NCI-H2227 treated with DMSO at 0.1 percent for 48 hours (cell line): ENCODE measurements at places on chromosomes 2 and 18.

- no peak for DNase-seq
Measured at GRCh38 chr2:18342901-18343300, 217.6 kb downstream of the RDH14 start.

GRCh38 chr2:47221946-47222345 is 66.8 kb upstream of the STPG4 start:
- DNase-seq = no peak

DNA sequence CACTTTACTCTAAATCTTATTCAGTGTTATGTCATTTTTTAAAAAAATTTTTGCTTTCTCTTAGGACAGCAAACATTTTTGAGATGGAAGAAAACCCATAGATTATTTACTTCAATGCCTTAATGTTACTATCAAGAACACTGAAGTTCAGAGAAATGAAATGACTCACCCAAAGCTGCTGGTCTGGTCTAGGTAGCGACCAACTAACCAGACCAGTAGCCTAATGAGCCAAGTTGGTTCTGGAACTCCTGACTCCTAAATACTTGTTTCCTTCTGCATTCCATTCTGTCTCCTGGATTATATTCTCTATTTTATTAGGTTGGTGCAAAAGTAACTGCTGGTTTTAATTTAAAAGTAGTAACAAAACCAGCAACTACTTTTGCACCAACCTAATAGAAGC is 35.4 kb downstream of the SLC8A1 start:
- no peak for DNase-seq

- DNase-seq = no peak
Measured at GRCh38 chr2:70089220-70089982, 2.1 kb downstream of the PCBP1 start.

DNA sequence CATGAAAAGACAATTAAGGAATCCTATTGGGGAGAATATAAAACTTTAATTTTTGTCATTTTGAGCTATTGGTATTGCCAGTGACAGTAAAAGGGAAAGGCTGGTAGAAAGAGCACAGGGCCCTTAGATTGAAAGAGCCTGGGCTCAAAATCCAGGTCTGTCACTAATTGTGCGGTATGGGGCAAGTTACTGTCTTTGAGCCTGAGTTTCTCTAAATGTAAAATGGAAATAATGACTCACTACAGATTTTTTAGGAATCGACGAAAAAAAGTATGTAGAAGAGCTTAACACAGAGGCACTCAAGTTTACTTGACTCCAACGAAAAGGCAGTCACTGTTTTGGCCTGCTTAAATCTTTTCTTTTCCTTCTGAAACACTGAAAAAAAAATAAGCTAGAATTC is 7.0 kb downstream of the NDUFV2 start:
- no peak for DNase-seq

GRCh38 chr2:127355407-127356008 is 32.3 kb downstream of the MAP3K2 start:
- no peak for DNase-seq

- no peak for DNase-seq
Measured at GRCh38 chr2:128315122-128315828, 3.4 kb downstream of the HS6ST1 start.

DNA sequence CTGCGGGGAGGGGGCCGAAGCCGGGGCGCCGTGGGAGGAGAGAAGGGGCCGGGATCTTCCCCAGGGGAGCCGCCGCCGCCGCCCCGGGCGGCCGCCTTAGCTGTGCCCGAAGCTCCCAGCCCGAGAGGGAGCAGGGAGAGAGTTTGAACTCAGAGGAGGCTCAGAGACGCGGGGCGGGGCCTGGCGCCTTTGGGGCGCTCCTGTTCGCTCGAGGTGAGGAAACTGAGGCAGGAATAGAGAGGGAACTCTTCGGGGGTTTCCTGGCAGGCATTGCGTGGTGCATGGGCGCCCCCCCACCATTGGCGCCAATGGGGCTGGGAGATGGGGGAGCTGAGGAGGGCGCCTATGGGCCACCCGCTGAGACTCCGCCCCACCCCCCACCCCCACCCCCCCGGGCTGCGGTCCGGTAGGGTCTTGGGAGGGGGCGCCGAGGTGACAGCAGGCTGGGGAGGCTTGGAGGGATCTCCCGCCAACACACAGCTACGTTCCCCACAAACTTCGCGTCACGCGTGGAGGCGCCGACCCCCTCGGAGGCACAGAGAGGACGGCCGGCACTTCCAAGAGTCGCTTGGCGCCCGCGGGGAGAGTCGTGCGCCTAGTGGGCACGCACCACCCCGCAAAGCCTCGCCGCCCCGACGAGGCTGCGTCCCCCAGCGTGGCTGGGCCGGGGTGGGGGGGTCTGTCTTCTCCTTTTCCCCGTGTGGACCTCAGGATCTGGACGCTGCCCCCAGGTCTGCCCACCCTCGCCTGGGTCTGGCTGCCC is 680 bp downstream of the CTDSP1 start:
- no peak for DNase-seq

- peak; percentile 42 for DNase-seq
Measured at GRCh38 chr2:158973116-158973956, 4.9 kb downstream of the TANC1 start.

DNA sequence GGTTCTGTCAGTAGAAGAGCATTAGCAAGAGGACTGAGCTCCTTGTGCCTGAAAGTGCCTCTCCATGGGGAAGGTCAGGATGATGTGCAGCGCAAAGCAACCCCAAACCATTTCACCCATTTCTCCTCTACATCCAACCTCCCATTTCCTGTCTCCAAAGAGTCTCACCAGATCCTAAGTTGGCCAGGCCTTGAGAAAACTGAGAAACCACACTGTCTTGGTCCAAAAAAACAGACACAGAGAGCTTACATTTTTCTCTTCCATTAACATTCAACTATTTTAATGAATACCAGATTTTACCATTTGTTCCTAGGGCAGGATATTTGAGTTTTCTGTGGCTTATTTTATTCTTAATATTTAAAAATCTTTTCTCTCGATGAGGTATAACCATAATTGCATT is 195.0 kb downstream of the EPHA4 start:
- DNase-seq = no peak

- DNase-seq = no peak
Measured at GRCh38 chr2:18903750-18904149, 314.4 kb upstream of the NT5C1B start.

- DNase-seq = no peak
Measured at GRCh38 chr2:157895531-157895930, 19.4 kb upstream of the ACVR1 start.

GRCh38 chr18:10145546-10145945 is 231.7 kb downstream of the VAPA start:
- DNase-seq = no peak

GRCh38 chr18:24341361-24341760 is 56.3 kb downstream of the OSBPL1A start:
- DNase-seq = no peak

- DNase-seq = no peak
Measured at GRCh38 chr2:187215532-187216240, 232.4 kb downstream of the CALCRL start.

- DNase-seq = no peak
Measured at GRCh38 chr2:21770787-21771186, 647.0 kb downstream of the TDRD15 start.

DNA sequence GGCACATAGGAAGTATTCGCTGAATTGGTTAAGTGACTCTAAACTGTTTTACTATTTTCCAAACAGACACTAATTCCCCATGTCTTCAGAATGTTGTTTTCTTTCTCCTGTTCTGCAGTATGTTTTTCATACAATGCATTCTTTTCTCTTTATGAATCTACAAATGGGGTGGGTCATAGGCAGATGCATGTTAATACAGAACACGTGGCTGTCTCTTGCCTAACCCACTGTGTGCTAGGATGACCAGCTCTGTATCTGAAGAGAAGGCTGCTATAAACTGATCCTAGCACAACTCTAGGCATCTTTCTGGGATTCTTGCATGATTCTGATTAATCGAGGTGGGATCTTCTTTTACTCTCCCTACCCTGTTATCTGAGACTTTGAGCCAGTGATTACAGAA is 826.0 kb downstream of the PLCL1 start:
- no peak for DNase-seq

DNA sequence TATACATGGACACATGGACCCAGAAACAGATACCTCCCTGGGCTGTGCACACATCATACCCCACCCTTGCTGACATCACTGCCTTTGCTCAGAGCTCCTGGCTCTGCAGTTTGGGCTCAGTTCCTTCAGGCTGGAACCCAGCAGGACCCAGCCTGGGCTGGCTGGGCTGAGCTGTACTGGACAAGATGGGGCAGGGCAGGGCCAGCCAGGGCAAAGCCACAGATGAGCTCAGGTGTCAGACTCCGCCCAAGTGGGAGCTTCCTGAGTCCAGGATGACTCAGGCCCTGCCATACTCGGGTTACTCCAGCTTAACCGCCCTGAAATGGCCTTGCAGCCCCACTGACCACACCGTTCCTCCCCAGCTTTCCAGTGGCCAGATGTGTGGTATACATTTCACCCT is 284.9 kb downstream of the OSR1 start:
- DNase-seq = no peak

DNA sequence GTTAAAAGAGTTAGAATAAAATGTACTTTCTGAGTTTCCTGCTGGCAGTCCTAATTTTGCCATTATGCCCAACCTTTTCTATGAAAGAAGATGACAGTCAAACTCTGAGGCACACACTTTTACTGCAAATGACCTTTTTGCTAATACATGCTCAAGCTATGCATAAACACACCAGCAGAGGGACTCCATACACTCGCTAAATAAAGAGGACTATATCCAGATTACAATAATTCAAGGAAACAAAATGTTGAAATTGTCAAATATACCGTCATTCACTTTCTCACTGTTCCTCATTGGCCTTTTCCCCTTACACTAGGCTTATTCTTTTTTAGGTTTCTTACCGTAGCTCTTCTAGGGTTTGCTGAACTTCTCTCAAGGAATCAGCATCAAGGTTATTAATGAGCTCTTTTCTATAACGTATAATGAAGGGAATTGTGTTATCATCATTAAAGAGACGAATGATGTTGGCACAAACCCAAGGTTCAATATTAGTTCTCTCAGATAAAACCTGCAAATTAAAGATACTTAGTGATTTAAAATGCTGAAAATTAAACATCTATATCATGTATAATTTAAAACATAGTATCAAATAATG is 25.7 kb downstream of the SRBD1 start:
- DNase-seq = peak; percentile 17

DNA sequence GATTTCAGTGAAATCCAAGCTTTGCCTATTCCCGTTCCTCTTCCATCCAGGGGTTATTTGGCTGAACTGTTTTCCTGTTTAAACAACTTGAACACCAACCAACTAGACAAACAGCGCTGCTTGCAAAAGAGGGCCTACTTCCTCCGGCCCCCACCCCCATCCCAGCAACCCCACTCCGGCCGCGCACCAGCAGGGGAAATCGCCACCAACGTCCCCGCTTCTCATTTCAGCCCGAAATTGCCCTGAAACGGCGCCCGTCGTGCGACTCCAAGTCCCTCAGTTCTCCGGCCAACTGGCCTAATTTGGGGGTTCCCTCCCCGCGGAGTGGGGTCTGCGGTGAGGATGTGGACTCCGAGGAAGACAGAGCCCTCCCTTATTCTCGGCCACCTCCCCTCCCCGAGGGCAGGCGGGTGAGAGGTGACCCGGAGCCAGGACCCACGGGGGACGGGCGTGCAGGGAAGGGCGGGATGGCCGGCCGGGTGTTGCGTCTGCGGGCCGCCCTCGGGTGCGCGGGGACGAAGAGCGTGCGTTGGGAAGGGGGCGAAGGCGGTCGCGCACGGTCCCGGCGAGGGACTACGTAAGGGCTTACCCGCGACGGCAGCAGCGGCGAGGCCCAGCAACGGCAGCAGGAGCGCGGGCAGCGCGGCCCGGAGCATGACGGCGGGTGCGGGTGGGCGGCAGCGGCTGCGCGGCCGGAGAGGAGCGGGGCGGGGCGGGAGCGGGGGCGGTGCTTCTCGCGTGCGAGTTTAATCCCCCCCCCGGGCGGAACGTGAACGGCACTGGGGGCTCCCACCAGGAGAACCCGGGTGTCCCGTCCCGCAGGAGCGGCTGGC is at the start of gene CD302:
Gene CD302, minus strand, starts transcription at position 666 of the 833 bp plus-strand sequence. Its CDS starts 10 bp downstream, at position 656.
- DNase-seq = peak; percentile 56

DNA sequence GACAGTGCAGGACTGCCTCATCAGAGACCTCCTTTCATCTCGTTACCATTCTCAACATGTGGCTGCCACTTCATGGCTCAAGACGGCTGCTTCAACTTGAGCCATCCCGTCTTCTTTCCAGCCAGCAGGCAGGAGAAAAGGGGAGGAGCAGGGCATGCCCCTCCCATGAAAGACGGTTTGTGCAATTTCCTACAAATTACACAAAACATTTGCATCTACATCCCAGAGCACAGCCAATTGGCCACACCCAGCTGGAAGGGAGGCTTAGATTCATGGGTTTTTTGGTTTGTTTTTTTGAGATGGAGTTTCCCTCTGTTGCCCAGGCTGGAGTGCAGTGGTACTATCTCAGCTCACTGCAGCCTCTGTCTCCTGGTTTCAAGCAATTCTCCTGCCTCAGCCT is 11.8 kb downstream of the UCN start:
- DNase-seq = no peak

- peak; percentile 77 for DNase-seq
Measured at GRCh38 chr2:147937744-147938349, 82.7 kb downstream of the ORC4 start.

DNA sequence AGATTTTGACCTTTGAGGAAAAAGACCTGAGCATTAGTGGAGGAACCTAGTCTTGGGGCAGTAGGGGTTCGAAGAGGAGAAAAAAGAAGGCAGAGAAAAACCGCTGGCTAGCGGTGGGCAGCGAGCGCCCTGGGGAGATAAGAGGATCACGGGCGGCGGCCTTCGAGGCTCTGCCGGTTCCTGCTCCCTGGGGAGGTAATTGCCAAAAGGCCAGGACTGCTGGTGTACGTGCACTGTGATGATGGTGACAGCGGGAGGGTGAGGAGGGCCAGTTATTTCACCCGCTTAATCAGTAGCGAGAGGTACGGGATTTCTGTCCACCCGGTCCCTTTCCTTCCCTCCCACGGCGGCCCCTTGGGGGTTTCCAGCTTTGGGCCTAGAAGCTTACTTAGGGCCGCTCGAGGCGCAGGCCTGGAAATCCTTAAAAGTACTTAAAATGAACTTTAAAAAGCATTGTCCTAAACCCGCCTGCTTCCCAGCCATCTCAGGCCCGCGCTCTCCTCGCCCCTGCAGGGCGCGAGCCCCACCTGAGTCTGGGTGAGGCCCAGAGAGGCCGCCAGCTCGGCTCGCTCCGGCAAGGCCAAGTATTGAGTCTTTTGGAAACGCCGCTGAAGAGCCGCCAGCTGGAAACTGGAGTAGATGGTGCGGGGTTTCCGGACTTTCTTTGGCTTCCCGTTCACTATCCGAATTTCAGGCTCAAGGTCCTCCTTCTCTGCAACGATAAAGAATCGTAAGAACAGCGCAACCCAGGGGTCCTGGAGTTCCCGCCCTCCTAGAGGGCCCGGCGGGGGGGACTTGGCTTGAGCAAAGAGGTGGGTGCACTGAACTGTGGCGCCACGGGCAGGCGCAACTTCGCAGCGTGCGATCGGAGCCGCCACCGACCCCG is 1.5 kb downstream of the DLX2 start:
- DNase-seq = no peak

GRCh38 chr2:19900931-19901441 is 797 bp downstream of the TTC32 start:
- no peak for DNase-seq

- no peak for DNase-seq
Measured at GRCh38 chr2:23705771-23706612, 220.9 kb downstream of the ATAD2B start.
